ENCODE measurements at places on chromosomes 2 and 18.

DNA sequence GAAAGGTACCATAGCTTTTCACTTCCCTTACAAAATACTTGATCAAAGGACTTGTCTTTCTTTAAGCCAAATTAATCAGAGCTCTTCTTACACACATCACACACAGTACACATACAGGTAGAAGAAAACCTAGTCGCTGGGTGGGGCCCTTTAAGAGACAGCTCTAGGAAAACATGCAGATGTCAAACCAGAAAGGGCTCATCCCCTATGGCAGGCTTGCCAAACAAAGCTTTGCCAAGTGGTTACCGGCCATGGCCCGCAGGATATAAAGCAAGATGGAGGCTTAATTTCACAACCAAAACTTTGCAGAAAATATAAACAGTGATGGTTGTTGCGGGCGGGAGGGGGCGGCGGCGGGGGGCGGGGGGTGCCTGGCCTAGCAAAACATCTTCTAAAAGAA is 2156.0 kb upstream of the PIK3C3 start:
- no peak for DNase-seq

DNA sequence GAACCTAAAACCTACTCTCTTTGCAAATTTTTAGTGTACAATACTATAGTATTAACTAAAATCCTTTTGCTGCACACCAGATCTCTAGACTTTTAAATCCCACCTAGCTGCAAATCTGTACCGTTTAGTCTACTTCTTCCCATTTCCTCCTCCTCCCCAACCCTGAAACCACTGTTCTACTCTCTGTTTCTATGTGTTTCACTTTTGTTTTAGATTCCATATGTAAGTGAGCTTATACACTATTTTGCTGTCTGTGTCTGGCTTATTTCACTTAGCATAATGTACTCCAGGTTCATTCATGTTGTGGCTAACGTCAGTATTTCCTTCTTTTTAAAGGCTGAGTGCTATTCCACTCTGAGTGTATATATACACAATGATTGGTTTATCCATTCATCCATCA is 18.4 kb upstream of the DSC2 start:
- no peak for DNase-seq

- DNase-seq, result no peak
Measured at GRCh38 chr18:58499527-58500221, 129.2 kb downstream of the ALPK2 start.

- no peak for DNase-seq
Measured at GRCh38 chr2:59233920-59234319, 992.8 kb upstream of the FANCL start.

- no peak for DNase-seq
Measured at GRCh38 chr18:56541340-56541739, 97.1 kb downstream of the TXNL1 start.

- DNase-seq, result no peak
Measured at GRCh38 chr18:79600141-79600540, 79.5 kb upstream of the CTDP1 start.

- no peak for DNase-seq
Measured at GRCh38 chr2:15636972-15637785, 45.5 kb downstream of the DDX1 start.

- DNase-seq, result no peak
Measured at GRCh38 chr18:12306752-12307700, 1.0 kb upstream of the TUBB6 start.

GRCh38 chr18:57836557-57836956 is 33.4 kb upstream of the ATP8B1 start:
- no peak for DNase-seq

All from GM06990 (cell line).